Activated CD8-positive, alpha-beta memory T cell treated with anti-CD3 and anti-CD28 coated beads, Interleukin-2, amount 50 U/mL, for 4 hours (primary cell): ENCODE measurements at places on chromosomes 1 and 21.

DNA sequence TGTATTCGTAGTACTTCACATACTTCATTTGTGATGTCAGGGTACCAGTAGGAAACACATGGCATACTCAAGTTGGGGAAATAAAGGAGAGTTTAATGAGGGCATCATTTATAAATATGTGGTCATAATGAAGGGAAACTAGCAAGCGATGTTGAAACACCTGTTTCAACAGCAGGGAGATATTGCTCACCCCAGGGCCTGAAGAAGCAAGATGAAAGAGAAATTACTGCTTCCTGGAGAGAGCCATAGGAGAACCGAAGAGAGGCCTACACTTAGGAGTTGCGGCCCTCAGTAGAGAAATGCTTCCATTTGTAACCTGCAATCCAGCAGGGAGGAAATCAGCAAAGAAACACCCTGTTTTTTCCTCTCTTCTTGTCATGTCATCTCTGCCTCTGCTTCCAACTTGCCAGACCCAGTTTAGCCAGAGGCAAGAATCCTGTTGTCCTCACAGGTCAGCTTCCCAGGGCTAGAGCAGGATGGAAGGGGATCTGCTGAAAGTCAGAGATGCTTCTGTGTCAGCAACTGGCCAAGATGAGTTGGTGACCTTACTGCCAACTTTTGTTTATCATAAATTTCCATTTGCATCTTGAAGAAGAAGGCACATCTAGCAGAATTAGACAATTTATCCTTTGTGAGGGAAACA is 67.6 kb upstream of the TSPAN2 start:
- DNase-seq: no peak

DNA sequence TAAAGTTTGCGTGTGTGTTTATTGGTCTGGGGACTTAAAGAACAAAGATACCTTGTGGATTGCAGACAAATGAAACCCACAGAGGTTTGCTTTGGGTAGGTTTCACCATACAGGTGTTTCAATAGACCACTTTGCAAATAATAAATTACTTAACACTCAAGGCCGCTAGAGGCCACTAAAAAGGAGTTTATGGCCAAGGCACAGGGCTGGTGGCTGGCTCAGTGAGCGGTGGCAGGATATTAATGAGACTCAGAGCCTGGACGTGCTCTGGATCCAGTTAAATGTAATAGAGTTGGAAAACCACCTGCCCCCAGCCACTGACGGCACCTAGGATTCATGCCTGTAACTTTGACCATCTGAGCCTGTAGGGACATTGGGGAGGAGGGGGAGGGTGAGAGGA is 44.5 kb downstream of the LRRC38 start:
- no peak for DNase-seq

DNA sequence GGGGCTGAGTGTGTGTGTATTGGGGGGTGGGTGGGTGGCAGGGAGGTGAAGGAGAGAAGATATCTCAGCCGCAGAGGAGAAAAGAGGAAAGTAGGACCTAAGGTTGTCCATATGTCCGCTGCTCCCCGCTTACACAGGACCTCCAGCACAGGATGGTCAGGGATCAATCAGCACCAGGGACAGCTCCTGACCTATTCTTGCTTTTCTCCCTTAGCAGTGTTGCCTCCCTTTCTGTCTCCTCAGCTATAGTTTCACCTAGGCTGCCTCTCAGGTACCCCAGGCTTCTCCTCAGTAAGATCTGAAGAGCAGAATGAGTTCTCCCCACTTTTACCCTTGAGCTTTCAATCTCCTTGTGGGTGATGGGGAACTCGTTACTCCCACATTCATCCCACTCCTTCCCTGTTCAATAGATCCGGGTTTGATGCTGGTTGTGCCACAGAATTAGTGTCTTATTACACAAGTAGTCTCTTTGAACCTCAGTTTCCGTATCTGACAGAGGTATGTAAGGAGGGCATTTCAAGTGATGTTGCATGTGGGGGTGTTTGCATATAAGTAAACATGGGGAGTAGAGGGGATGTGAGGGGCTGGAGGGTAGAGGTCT is 1.4 kb upstream of the DPH2 start:
- no peak for DNase-seq

- no peak for DNase-seq
These were observed 14.5 kb upstream of the CCDC185 start for GRCh38 chr1:223378754-223379153.

GRCh38 chr1:185608177-185608576 is 126.0 kb upstream of the HMCN1 start:
- DNase-seq: no peak

DNA sequence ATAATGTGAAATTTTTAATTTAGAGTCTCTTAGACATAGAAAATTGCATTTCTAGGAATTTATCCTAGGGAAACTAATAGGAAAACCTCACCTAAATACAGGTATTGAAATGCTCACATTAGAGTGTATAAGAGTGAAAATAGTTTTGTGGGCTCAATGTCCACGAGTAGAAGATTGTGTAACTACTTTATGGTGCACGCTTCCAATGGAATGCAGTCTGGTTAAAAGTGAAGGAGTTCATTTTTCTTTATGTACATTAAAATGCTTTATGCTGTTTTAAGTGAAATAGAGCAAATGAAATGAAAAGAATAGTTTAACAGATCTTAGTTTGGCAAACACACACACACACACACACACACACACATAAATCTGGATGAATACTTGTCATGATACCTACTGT is 278.2 kb downstream of the USP25 start:
- no peak for DNase-seq

GRCh38 chr1:91606546-91607078 is 106.0 kb downstream of the CDC7 start:
- no peak for DNase-seq

DNA sequence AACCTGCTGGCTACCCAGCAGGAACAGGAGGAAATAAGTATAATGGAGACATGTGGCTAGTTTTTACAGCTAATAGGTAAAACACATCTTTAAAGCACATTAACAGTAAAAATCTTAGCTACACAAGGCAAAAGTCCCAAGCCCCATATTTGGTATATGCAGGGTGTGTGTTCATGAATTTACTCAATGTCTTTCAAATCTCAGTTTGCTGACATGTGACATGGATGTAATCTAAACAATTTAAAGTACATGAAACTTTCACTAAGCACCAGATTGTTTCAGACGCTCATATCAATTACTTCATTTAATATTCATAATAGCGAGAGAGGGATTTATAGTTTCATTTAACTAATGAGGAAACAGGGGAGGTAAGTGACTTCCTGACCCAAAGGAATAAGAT is 3.9 kb downstream of the TACSTD2 start:
- DNase-seq: no peak

GRCh38 chr1:169509354-169509753 is 23.6 kb upstream of the SLC19A2 start:
- DNase-seq: no peak

GRCh38 chr1:207659545-207660153 is 14.7 kb downstream of the CR1L start:
- no peak for DNase-seq

- DNase-seq: no peak
These were observed 1.5 kb downstream of the C1orf116 start for GRCh38 chr1:207031016-207031415.
